ENCODE measurements at places on chromosomes 13 and 19.
A peak's percentile ranks its signal among the peaks of the same experiment; 100 is the strongest.

- peak; percentile 45 for DNase-seq
These were observed 8.9 kb upstream of the SLC15A1 start for GRCh38 chr13:98761126-98761985.

DNA sequence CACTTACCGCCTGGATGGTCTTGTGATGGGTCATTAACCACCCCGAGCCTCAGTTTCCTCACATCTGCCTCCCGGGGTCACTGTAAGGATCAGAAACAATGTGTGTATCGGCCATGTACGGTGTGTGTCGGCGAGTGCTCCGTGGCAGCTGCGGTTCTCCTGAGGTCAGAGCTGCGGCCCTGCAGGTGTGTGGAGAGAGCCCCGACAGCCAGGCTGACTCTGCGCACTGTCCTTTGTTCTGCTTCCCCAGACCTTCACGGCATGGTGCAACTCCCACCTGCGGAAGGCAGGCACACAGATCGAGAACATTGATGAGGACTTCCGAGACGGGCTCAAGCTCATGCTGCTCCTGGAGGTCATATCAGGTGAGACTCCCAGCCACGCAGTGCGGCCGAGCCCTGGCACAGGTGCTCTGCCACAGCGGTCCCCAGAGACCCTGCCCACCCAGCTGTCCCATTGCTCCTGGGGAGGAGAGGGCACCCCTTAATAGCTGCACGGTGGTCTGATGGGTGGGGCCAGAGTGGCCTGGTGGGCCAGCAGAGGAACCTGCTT lies 43.8 kb downstream of the CAPN12 start:
- no peak for DNase-seq

DNA sequence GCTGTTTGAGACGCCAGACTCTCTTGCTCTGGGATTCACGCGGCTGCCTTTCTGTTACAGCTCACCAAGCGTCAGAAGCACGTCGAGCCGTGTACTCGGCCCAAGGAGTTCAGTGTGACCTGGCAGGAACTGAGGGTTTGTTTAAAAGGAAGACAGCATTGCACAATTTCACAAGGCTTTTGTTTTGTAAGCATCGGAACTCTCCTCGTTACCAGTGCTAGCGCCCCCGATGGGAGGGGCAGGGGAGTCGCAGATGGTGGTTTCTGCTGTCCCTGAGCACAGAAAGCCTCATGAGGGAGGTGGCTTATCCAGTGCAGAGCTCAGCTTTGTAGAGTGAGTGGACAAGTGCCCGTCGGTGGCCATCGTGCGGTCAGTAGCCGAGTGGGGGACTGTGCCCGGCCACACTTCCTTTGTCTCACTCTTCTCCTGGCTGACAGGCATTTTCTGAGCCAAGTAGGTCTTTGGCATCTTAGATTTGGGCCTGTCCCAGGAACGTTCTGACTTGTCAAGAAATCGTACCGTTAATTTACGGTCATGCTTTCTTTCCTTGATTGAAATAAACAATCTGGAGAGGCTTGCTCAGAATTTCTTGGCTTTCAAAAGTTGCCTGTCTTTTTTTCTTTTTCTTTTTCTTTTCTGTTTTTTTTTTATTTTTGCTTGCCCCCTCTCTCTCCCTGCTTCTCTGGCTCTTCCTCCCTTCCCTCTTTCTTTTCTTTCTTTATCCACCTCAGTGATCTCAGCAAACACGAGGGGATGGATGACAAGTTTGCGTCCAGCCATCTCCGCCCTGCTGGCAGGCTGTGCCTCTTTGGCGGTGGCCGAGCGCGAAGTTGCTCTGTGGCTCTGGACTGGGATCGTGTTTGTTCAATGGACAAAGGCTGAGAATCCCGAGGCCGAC lies 7.7 kb downstream of the KDM4B start:
- no peak for DNase-seq

DNA sequence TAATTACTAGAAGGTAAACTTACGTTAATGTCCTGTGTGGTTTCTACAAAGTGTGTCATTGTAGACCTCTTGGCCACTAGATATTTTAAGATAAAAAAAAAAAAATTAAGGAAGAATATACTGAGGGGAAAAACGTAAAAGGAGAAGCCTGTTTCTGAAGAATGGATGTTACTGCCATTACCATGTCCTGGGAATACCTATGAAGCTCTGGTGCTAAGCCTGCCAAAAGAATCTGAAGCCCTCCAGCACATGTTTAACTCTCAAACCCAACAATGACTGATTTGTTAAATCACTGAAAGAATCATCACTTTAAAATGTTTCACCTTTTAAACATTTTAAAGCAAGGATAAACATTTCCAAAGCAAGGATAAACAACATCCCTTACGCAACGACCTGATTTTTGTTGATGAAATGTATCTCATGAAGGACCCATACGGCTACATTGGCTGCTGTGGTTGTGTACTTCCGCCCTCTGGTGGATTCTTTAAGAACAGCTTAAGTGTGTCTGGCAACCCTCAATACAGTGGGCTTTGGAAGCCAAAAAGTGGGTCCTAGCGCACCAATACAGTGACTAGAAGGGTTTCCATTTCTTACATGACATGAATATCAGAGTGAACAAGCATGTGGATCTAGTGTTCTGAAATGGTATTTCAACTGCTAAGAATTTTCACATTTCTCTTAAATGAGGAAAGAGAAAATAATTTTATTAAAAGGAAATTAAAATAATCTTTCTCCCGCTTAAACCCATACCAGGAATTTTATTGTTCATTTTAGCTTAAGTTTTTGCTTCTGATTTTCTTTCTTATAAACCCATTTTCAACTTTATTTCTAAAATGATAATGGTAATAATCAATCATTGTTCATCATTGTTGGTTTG lies 74.5 kb upstream of the RAP2A start:
- peak; percentile 60 for DNase-seq

GRCh38 chr19:38718747-38719543 lies 25.3 kb downstream of the CAPN12 start:
- DNase-seq = no peak

- no peak for DNase-seq
These were observed 7.0 kb downstream of the LGI4 start for GRCh38 chr19:35127871-35128270.

DNA sequence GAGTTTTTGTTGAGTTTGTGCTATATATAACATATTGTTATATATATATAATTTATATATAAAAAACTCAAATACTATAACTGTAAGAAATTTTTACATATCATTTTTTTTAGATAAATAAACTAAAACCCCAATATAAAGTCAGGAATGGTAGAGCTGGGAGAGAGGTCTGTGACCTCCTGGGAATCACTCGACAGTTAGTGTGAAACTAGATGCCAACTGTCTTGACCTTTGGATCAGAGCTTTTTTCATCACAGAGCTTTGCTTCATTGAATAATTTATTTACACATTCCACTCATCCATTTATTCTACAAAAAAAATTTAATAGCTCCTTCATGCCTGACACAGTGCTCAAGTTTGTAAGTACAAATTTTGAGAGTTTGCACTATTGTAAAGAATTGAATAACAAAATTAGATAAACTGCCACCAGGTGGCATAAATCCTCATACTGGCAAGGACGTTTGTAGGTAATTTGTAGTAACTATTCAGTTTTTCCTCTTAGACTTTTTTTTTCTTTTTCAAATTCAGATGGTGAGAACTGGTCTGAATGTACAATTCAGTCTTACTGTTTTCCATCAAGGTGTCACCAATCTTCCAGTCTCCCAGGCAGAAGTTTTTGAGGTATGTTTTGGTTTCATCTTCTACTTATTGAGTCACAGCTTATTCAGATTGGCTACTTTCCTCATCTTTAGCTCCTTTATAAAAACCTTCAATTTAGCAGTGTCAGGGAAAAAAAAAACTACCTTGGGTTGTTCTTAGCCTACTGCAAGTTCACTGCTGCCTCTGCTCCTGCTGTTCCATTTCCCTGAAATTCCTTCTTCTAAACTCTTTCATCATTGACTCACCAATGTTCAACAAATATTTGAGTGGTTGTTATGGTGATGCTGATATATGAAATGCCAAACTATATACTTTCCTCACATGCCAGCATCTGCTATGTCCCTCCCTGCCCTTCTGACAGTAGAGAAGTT lies 28.7 kb downstream of the LACC1 start:
- peak; percentile 41 for DNase-seq

GRCh38 chr13:64855506-64855905 lies 2374.6 kb downstream of the PCDH9 start:
- no peak for DNase-seq

- no peak for DNase-seq
These were observed 106.3 kb downstream of the TNFSF13B start for GRCh38 chr13:108375772-108376171.

DNA sequence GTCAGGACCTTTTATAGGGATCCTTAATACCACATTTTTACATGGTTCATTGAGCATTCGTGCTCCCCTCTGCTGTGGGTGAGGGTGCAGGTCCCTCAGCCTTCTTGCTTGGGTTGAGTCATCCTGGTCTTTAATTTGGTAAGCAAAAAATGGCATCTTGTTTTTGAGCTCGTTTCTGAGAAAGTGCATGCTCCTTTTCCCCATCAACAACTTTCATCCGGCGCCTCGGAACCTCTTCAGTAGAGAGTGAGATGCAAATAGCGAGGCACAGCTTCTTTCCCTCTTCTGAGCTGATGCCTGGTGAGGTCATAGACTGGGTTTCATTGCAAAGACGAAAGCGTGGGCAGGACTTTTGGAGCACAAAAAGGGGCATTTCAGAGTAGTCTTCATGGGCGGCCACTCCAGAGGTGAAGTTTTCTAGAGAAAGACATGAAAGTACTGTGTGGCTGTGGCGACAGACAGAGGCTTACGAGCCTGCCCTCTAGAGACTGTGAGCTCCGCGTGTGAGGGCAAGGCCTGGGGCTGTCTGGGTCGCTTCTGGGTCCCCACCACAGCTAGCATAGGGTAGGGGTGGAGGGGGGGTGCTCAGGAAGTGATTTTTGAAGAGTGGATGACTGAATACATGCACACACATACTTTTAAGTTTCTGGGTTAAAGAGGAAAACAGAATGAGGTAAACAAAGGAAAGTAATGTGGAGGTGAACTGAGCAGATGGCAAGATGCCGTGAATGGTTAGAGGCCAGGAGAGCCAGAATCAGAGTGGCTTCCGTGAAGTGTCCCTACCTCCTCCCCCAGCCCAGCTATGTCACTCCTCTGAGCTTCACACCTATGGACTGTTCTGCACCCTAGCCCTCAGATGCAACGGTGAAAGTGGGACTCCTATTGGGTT lies 44.3 kb downstream of the BBC3 start:
- no peak for DNase-seq

DNA sequence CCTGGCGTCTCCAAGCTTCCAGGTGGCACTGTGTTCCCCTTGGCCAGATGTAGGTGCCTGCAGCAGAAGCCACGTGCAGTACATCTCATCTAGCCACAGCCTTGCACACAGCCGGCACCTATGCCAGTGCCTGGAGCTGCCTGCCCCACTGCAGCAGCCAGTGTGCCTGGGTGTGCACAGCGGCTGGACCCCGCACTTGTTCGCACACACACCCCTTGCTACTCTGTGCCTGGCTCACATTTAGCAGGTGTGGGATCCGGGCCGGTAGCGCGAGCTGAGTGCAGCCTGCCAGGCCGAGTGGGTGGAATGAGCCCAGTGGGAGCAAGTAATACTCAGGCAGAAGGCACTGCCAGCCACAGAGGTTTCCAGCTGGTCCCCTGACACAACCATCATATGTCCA lies 26.9 kb upstream of the RBM26 start:
- DNase-seq = no peak

GRCh38 chr19:39199025-39199424 lies 2.3 kb downstream of the NCCRP1 start:
- no peak for DNase-seq

- DNase-seq = no peak
These were observed 19.9 kb downstream of the LRCH1 start for GRCh38 chr13:46572752-46573431.

All from LoVo (cell line).